Fibroblast of the aortic adventitia (primary cell): ENCODE measurements at places on chromosomes 7 and 10.

- DNase-seq: peak; percentile 12
Measured at GRCh38 chr10:59027975-59028655, 148.3 kb upstream of the PHYHIPL start.

- DNase-seq: no peak
Measured at GRCh38 chr10:11319990-11320602, 291.4 kb downstream of the USP6NL start.

GRCh38 chr10:21193196-21193595, 296.1 kb upstream of the NEBL start:
- no peak for DNase-seq

- no peak for DNase-seq
Measured at GRCh38 chr7:88586219-88586618, 173.3 kb upstream of the ZNF804B start.

DNA sequence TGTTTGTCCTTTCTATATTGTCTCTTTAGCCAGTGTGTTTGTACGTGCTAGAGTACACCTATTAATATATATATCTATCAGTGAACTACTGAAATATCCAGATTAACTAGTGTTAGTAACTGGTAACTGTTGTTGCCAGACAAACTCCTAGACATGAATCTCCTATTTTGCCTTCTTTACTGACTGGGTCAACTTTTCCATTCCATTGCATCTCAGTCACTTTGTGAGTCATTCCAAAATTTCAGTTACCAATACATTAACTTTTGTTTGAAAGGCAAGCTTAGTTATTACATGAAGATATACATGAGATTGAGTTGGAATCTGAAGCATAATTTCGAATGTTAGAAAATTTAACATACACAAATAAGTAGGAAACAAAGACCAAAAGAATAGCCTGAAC, 51.4 kb downstream of the BTAF1 start:
- DNase-seq: peak; percentile 68

- DNase-seq: peak; percentile 76
Measured at GRCh38 chr10:420154-421121, 269.0 kb downstream of the DIP2C start.

- DNase-seq: no peak
Measured at GRCh38 chr10:13440185-13441061, 88.4 kb downstream of the BEND7 start.

GRCh38 chr10:51896849-51897248, 197.5 kb upstream of the CSTF2T start:
- DNase-seq: peak; percentile 98

GRCh38 chr10:93376372-93377293, 105.5 kb downstream of the MYOF start:
- peak; percentile 95 for DNase-seq

GRCh38 chr7:94022550-94022949, 18.4 kb upstream of the BET1 start:
- no peak for DNase-seq

GRCh38 chr10:48309711-48310226, 3.3 kb downstream of the MAPK8 start:
- peak; percentile 43 for DNase-seq

- no peak for DNase-seq
Measured at GRCh38 chr10:60009710-60010383, 103.5 kb upstream of the CCDC6 start.

DNA sequence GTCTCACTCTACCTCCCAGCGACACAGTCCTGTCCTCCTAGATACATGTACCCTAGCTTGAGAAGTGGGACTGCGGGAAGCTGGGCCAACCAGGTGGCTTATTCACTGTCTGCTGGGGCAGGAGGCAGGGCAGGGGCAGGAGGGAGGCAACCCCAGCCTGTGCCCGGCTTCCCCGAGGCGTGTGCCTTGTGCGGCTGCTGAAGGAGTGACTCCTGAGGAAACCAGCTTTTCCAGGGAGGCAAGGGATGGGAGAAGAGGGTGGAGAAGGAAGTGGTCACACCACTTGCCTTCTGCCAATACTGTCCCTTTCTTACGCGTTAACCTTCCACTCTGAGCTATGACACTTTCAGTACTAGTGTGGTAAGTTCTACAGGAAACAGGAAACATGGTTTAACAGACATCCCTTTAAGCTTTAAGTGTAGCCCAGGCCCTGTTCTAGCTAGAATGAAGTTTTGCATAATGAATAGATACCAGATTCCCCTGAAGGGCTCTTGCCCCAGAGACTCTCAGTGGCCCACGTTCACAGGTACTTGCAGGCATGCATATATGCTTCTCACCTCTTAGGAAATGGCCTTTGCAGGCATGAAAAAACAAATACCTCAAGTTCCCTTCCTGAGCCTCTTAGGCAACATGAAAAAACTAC, 40.6 kb downstream of the SYPL1 start:
- DNase-seq: no peak

GRCh38 chr10:125263551-125263950, 103.2 kb upstream of the CTBP2 start:
- DNase-seq: no peak

DNA sequence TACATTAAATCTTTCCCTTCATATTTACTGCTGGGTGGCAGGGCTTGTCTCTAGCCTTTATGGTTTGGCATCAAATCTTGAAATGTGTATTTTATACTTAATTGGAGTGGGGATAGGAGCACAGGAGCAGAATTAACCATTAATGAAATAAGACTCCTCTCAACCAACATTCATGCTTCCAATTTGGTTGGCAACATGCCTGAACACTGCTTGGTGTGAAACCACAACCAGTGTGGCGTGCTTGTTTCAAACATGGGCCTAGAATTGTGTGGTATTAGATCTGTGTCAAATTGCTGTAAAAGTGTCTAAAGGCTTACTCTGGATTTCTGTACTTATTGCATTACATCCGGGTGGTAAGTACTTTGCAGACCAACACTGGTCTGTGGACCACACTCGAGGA, 25.1 kb upstream of the VPS41 start:
- no peak for DNase-seq

DNA sequence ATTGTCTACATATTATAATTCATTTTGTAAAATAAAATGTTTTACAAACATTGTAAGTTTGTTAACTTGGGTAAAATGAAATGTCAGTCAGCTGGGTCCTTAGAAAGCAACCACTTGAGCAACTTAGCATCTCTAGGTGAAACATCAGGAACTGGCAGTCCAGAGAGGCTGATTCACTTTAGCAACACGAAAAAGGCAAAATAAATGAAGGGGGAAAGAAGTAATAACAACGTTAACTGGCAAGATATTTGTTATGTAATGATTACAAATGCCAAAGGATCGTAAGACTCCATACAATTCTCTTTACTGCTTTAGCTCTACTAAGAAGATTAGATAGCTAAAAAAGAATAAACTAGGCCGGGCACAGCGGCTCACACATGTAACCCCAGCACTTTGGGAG, 5.0 kb downstream of the PDZD8 start:
- DNase-seq: peak; percentile 76

DNA sequence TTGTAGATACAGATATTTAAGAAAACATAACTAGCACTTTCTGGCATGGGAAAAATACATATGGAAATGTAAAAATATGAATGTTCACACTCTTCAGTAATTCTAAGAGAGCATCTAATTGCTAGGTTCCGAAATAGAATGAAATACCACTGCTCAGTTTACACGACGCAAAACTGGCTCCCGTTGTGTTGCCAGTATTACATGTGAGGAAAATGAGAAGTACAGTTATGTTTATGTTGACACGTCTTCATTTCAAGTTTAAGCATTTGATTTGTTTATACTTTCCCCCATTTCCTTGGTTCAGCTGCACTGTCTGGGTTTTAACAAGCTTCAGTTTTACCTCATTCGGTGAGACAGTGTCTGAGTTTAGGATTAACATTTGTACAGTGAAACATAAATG, 275.8 kb upstream of the SEMA3D start:
- DNase-seq: no peak
